ENCODE measurements at places on chromosomes 12 and 14.

DNA sequence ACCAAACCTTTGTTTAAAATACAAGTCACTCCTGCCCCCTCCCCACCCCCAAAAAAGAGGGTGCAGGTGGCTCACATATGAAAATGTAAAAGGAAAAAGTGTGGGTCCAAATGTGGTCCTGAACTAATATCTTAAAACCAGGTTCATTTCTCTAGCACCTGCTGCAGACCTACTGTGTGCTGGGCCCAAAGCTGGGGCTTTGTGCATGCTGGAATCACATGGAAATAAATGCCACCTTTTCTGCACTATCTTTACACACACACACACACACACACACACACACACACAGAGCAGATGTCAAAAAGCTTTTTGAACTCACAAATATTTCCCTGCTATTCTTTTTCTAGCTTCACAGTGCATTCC is 3.2 kb upstream of the BCL11B start:
- DNase-seq = no peak

DNA sequence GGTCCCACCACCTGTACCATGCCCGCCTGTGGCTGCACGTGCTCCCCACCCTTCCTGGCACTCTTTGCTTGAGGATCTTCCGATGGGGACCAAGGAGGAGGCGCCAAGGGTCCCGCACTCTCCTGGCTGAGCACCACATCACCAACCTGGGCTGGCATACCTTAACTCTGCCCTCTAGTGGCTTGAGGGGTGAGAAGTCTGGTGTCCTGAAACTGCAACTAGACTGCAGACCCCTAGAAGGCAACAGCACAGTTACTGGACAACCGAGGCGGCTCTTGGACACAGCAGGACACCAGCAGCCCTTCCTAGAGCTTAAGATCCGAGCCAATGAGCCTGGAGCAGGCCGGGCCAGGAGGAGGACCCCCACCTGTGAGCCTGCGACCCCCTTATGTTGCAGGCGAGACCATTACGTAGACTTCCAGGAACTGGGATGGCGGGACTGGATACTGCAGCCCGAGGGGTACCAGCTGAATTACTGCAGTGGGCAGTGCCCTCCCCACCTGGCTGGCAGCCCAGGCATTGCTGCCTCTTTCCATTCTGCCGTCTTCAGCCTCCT is 1.1 kb downstream of the INHBE start:
- no peak for DNase-seq

DNA sequence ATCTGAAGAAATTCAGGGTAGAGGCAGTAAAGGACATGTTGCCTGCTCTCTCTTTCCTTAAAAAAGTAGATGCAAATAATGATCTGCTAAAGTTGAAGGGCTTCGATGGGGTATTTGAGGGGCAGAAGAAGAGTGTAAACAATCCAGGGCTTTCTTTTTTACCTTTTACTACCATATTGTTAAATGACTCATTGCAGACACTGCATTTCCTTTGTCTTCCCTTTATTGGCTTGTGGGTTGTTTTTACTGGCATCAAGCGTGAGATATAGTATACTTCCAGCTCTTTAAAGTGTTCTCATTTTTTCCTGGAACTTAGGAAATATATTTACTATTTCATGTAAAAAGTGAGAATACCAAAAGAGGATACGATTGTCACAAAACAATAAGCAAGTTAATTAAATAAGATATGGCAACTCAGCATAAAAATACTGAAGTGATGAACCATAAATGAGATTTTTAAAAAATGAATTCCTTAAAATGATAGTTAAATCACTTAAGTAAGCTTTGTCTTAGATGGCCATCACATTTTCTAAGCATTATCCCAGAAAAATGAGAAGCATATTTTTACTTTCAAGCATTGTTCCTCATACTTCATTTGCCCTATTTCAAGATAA is 72.3 kb upstream of the KRAS start:
- DNase-seq = no peak

DNA sequence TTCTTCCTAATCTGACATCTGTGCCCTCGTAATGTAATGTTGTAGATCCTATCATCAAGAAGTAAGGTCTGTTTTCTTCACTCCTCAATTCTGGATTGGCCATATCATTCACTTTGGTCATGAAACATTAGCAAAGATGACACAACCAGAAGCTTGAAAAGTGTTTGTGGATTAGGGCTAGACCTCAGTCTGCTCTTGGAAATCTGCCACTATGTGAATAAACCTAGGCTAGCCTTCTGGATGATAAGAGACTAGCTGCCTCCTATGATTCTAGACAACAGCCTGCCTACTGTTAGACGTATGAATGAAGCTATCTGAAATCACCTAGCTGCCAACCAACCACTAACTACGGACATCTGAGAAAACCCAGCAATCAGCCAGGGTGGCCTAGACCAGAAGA is 38.7 kb upstream of the LYZ start:
- DNase-seq = no peak

- DNase-seq = no peak
Observed at GRCh38 chr12:88451205-88451604, 129.1 kb downstream of the KITLG start.

DNA sequence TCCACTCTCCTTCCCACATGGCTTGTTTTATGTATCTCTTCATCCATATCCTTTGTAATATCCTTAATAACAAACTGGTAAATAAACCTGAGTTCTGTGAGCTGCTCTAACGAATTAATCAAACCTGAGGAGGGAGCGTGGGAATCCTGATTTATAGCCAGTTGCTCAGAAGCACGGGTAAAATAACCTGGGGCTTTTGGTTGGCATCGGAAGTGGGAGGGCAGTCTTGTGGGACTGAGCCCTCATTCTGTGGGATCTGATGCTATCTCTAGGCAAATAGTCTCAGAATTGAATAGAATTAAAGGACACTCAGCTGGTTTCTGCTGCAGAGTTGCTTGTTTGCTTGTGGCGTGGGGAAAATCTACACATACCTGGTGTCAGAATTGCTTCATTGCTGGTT is 17.5 kb upstream of the LDHB start:
- DNase-seq = no peak

- DNase-seq = no peak
Observed at GRCh38 chr12:68686262-68686594, 550 bp upstream of the NUP107 start.

DNA sequence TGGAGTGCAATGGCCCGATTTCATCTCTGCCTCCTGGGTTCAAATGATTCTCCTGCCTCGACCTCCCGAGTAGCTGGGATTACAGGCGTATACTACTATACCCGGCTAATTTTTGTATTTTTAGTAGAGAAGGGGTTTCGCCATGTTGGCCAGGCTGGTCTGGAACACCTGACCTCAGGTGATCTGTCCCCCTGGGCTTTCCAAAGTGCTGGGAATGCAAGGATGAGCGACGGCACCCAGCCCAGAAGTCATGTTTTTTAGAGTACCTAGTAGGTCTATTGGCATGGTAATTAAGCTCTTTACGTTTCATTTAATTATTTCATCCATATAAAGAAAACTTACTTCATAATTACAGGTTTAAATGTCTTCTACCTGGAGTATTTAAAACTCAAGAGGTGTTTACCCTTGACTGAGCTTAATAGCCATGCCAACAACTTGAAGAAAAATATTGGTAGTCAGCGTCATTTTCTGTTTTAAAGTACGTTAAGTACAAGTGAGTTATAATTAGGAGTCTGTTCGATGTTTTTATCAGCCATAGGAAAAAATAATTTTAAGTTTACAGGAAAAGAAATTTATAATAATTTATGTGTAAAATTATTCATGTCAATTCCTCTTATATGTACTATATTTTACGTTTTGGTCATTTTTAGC is 4.0 kb downstream of the TMPO start:
- no peak for DNase-seq

- no peak for DNase-seq
Observed at GRCh38 chr12:110934093-110934852, 13.9 kb upstream of the MYL2 start.

DNA sequence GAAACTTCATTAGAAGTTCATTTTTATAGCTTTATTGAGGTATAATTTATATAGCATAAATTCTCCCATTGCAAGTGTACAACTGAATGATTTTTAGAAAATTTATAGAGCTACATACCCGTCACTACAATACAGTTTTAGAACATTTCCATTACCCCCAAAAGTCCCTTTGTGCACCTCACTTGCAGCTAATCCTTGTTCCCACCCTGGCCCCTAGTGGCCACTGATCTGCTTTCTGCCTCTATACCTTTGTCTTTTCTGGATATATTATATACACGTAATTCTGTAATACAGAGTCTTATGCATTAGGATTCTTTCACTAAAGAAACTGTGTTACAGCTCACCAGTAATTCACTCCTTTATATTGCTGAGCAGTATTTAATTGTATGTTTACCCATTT is 145.1 kb upstream of the DIO2 start:
- no peak for DNase-seq

DNA sequence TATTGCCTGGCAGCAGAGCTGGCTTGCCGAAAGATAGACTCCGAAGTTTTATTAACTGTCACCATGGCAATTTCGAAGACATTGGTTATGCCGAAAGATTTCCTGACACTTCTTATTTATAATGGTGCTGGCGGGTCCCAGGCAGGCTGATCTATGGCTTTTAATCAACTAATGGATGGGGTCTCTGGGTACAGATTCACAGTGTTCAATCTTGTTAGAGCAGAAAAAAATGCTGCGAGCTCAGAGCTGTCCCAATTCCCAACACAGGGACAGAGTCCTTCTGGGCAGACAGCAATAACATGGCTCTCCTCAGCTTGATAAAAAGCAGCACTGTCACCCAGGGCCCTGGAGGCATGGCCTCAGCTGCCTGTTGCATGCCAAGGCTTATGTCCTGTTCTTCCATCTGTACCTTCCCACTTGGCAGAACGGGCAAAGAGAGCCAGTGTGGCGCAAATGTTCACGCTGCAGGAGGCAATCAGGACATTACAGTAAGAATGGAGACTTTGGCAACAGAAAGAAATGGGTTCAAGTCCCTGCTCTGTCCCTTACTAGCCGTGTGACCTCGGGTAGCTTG is 228.2 kb upstream of the PWP1 start:
- no peak for DNase-seq

GRCh38 chr12:110768960-110769359 is 26.3 kb upstream of the PPP1CC start:
- no peak for DNase-seq

DNA sequence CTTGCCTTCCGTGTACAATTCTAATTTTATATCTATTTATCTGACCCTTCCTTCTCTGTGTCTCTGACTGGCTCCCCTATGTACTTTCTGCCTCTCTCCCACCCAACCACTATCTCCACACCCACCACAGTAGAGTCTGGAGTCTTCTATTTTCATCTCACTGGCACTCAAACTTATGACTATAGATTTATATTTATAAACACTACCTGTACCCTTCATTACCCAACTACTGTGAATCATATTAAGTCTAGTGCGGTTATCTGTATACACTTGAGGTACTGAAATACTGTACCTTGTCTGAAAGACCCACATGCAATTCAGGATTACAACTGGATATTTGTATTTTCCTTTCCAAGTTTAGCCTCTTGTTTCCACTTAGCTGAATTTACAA is 36.1 kb downstream of the ATP2B1 start:
- no peak for DNase-seq

- no peak for DNase-seq
Observed at GRCh38 chr12:1047898-1048660, 57.1 kb downstream of the ERC1 start.

DNA sequence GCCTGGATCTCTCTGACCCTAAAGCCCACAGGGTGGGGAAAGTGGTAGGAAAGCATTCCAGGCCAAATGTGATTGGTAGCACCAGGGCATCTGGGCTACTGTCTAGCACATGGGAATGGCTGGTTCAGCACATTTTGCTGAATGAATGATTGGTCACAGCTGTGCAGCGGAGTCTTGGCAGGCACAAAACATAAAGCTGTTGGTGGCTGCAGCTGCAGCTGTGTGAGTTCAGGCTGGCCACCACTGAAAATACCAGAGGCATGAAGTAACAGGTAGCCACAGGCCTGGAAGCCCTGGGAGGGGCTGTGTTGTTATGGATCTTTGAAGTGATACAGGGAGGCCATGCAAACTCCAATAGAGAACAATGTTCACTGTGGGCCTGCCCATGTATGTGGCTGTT is 72.7 kb downstream of the MYRFL start:
- DNase-seq = no peak

DNA sequence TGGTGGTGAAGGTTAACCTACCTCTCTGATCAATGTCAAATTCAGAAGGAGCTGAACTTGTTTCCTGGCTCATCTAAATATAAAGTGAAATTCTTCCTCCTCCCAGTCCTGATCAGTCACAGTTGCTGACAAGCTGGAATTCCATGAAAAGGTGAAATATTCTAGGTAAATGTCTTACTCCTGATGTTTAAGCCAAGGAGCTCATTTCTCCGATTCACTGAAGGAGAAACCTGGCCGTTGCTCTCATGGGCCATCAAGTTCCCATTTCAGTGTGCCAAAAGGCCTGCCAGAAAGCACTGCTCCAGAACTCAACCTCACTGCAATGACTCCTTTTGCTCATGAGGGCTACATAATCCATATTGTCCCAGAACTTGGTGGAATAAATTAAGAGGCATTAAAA is 707.5 kb downstream of the GALC start:
- no peak for DNase-seq

GRCh38 chr12:62613081-62613480 is 146.5 kb downstream of the MON2 start:
- DNase-seq = no peak

All from stimulated activated CD4-positive, alpha-beta T cell treated with anti-CD3 and anti-CD28 coated beads, TNF-alpha, amount 100 ng/mL, for 1 hour (primary cell).